ENCODE measurements at places on chromosomes 1 and 21.

GRCh38 chr1:27979859-27980201, 20.1 kb downstream of the XKR8 start:
- no peak for DNase-seq

GRCh38 chr1:77889671-77890070, 1.2 kb downstream of the NEXN start:
- no peak for DNase-seq

- no peak for DNase-seq
Measured at GRCh38 chr1:224718470-224719053, 102.4 kb downstream of the CNIH3 start.

GRCh38 chr1:118487932-118488331, 302.9 kb upstream of the SPAG17 start:
- no peak for DNase-seq
